Stimulated activated CD8-positive, alpha-beta memory T cell treated with anti-CD3 and anti-CD28 coated beads, Interleukin-7, amount 100 ng/mL, for 48 hours (primary cell): ENCODE measurements at places on chromosomes 12 and 14.

GRCh38 chr12:130205495-130205894, 43.2 kb downstream of the FZD10 start:
- DNase-seq: no peak

GRCh38 chr12:16962889-16963288, 356.9 kb upstream of the LMO3 start:
- no peak for DNase-seq

DNA sequence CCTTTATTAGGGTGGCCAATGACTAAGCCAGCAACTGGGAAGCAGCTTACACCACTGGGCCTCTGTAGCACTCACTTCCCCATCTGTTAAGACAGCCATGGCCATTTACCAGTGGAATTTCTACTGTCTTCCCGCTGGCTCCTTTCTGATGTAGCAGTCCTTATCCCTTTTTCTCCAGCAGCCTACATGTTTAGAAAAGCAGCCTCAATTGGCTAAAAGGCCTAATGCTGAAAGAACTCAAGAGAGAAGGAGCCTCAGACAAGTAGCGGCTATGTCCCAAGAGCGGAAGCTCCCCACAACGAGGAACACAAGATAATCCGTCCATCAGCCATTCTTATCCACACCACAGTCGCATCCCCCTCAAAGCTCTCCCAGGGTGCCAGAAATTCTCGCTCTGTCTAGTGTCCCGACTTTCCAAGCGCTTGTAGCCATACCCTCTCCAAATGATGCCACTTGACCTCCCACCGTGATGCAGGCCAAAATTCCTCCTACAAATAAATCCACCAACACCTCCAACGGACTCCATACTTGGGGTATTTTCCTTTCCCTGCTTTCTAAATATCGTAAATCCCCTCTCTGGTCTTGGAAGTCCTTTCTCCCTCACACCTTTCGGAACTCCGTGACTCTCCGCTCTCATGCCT, 624 bp downstream of the M6PR start:
- no peak for DNase-seq

- no peak for DNase-seq
These were observed 619.4 kb downstream of the CCER1 start for GRCh38 chr12:90335566-90335965.

- DNase-seq: no peak
These were observed 10.8 kb downstream of the ITPK1 start for GRCh38 chr14:93104961-93105360.

- DNase-seq: peak; percentile 22
These were observed 17.8 kb downstream of the NANOG start for GRCh38 chr12:7806863-7807487.

GRCh38 chr12:84585776-84586395, 326.7 kb downstream of the SLC6A15 start:
- DNase-seq: no peak

GRCh38 chr12:9867531-9867930, 1.6 kb downstream of the CLEC2B start:
- DNase-seq: no peak

- no peak for DNase-seq
These were observed 33.2 kb upstream of the KCNH3 start for GRCh38 chr12:49505672-49506071.

GRCh38 chr14:25477316-25478098, 427.6 kb upstream of the STXBP6 start:
- DNase-seq: no peak

GRCh38 chr14:95274279-95274678, 45.4 kb downstream of the CLMN start:
- no peak for DNase-seq

GRCh38 chr12:93805736-93806141, 128.6 kb downstream of the CRADD start:
- DNase-seq: no peak

GRCh38 chr14:93716746-93717667, 71.3 kb downstream of the PRIMA1 start:
- no peak for DNase-seq

DNA sequence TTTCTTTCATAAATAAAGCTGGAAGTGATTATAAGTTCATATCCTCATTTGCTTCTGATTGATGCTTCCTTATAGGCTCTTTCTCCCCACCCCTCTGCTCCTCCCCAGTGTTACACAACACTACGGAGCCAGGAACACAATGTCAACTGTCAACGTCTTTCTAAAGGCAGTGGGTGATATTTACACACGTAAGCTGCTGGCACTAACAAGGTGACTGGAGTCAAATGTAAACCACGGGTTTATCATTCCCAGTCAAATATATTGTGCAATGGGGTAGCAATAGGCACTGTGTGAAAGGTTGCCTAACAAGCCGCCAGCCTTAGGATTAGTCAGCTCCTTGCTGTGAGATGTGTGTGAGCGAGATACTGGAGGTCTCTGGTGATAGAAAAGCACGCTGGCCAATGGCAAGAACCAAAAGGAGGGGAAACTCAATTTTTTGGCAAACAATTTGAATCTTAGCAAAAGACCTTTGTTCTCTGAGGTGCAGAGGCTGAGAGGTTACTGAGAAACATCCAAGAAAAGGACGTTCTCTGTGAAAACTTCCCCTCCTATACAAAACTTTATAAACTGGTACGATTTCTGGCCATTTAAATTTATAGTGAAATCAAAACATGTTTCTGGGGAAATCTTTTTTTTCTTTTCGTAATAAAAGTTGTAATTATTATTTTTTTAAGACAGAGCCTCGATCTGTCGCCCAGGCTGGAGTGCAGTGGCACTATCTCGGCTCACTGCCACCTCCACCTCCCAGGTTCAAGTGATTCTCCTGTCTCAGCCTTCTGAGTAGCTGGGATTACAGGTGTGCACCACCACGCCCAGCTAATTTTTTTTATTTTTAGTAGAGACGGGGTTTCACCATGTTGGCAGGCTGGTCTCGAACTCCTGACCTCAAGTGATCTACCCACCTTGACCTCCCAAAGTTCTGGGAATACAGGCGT, 22.3 kb upstream of the HECTD1 start:
- DNase-seq: no peak

DNA sequence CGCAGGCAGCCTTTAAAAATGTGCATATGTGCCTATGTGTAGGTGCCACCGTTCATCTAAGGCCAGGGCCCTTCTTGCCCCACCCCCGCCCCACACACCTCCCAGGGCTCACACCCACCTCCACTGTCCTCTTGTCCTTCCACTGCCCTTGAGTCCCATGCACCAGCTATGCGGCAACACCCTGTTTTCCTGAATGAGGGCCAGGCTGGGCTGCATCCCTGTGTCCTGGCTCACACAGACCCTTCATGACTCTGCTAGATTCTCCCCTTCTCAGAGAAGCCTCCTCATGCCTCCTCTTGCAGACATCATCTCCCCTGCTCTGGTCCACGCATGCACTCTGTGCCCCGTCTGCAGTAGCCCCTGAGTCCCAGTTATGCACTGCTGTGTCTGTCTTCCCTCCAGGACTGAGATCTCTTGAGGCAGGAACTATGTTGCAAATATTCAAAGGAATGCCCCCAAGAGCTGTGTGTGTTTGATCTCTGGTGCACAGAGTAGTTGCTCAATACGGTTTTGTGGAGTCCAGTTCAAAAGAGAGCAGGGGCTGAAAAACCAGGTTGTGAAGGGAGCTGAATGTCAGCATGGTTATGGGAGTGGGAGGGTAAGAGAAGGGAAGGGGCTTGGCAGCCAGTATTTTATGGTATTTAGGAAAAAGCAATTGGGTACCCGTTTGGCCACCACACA, 47.3 kb upstream of the ESRRB start:
- DNase-seq: no peak

- DNase-seq: no peak
These were observed 14.1 kb downstream of the CMAS start for GRCh38 chr12:22059976-22060647.

GRCh38 chr12:114860969-114861368, 177.0 kb upstream of the TBX3 start:
- DNase-seq: no peak

DNA sequence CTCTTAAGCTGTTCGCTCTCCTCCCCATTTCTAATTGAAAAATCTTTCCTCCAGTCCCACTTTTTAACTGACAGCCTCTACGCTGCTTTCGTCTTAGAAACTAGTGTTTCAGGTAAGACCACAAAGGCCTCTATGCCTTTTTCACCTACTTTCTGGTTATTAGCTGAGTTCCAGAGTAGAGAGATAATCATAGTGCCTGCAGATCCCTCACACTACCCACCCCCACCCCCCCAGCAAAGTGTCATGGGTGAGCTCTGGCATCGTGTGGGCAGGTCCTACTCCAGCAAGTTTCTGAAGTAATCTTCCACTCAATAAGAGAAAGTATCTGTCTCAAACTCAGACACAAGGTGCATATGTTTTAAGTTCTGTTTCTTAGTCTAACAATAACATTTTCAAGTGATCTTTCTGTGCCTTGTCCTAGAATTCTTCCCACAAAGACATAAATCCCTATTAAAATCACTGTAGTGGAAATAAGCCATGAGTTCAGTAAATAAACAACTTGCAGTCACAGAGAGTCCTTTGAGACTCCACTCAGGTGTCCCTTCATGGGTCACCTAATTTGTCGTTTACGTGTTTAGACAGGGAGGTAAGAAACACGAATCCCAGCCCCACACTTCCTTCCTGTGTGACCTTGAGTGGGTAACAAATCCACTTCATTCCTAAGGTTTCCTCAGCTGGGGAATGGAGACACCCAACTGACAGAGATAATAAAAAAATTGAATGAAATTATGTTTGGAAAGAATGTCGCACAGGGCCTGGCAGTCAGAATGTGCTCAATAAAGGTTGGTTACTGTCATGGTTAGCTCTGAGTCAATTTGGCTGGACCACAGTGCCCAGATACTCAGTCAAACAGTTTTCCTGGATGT, 228.9 kb upstream of the CAND1 start:
- DNase-seq: no peak

DNA sequence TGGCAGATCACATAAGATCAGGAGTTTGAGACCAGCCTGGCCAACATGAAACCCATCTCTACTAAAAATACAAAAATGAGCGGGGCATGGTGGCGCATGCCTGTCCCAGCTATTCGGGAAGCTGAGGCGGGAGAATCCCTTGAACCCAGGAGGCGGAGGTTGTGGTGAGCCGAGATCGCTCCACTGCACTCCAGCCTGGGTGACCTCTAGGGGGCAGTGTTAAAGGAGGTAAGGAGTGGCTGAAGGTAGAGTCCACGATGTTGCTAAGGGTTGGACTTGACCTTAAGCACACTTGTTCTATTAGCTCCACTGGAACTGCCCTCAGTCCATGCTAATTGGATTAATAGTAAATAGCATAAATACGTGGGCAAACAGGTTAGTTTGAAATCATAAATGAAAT, 62.4 kb upstream of the PSMC1 start:
- DNase-seq: no peak

DNA sequence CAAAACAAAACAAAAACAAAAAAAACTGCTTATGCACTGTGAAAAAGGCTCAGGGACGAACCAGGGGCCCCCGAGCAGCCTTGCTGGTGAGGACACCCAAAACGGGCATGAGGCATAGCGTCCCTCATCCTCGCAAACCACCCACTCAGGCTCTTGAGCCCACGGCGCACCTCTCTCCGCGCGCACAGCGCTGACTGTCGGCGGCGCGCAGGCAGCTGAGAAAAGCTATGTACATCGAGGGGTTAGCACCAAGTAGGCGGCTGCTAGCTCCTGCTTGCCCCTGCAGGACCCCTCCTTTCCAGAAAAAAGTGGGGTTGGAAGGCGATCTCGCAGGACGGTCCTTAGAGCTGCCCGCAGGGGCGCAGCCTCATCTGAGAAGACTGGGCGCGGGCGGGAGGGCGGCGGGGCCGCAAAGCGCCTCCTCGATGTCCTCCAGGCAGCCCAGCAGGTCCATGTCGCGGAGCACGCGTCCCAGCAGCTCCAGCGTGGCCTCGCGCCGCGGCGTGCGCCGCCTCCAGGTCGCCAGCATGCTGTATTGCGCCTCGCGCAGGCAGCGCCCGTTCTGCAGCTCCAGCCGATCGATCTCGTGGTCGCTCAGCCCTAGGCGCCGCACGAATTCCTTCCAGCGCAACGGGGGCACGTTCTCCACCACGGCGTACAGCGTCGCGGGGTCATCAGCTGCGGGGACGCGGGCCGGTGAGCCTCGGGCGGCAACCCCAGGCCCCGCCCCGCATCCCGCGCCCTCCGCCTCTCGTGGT, 12.8 kb downstream of the TNFRSF1A start:
- DNase-seq: no peak

DNA sequence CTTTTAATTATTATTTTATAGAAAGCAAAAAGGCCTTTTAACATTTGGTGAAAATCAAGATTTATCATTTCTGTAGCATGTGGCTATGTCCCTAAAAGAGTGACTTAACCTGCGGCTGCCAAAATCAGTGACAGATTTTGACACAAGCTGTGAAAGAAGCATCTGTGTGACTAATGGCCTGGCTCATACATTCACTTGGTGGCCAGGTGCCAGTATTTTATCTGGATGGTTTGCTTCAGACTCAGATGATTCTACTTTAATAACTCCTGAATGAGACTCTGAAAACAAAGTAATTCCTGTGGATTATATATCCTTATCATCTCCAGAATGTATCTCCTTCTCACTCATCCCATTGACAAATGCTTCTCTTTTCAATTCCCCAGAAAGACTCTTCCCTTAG, 103.0 kb downstream of the FSCB start:
- no peak for DNase-seq

- DNase-seq: no peak
These were observed 774 bp upstream of the TMEM30B start for GRCh38 chr14:61281948-61282275.

DNA sequence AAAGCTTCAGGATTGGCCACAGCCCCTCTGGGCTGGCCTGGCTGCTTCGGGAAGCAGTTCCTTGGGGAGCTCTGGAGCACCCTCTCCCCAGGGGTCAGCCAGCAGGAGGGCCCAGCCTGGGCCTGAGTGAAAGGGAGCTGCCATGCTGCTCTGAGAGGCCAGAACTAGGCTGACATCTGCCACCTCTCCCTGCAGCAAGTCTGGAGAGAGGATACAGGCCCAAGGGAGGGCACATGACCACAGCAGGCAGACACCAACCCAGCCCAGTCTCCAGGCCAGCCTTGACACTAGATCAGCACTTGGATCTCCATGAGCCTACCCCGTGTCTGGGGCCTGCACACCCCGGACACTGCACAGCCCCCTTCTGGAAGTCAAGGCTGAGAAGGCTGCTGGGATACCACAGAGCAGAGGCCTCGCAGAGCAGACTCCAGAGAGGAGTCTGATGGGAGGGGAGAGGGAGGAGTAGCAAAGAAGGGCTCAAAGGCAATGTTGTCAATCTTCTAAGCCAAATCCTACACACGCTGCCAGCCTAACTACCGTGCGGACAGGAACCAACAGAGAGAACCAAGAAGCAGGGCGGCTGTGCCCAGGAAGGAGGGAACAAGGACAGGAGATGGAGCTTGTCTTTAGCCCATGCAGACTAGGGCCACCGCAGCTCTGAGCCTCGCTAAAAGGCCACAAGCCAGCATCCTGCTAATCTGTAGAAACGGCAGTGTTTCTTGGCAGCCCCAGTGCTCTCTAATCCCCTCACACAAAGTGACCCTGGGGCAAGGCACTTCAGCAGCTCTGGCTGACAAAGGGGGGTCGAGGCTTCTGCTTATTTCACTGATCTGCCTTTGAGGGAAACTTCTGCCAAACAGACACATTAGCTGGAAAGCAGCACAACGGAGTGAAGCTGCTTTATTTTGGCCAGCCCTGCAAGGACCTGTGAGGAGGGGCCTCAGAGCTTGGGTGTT, 12.9 kb downstream of the COL2A1 start:
- DNase-seq: no peak
